A172 (cell line): ENCODE measurements at places on chromosomes 11 and 22.
A peak's percentile ranks its signal among the peaks of the same experiment; 100 is the strongest.

- DNase-seq, result no peak
Measured at GRCh38 chr22:24157822-24158135, 23.5 kb upstream of the SUSD2 start.

DNA sequence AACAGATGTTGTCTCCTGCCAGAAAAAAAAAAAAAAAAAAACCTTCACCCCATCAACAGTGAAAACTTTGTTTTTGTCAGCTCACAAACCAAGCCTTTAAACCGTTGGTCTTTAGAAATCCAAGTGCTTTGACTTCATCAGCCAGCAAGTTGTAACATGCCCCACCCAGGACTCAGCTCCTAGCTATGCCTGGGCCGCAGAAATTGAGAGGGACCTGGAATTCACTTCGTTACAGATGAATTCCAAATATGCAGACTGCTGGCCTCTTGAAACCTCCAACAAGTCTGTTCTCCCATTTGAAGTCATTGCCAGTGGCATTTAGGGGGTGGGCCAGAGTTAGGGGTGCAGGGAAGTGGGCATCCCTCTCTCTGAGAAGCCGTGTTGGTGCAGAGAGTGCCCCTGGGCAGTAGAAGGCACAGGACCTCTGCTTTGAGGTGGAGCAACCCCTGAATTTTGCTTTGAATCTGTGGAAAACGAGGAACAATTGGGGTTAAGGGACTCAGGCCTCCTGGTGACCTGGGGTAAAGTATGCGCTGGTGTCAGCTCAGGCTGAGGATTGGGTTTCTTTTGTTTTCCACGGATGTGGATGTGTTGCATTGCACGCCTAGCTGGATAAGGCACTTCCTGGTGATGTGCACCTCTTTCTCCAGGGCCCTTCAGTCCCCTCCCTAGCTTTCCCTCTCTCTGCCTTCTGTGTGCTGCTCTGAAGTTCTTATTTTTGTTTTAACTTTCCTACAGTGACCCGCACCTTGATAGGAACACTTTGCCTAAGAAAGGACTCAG lies 109.5 kb downstream of the DBX1 start:
- DNase-seq, result no peak

DNA sequence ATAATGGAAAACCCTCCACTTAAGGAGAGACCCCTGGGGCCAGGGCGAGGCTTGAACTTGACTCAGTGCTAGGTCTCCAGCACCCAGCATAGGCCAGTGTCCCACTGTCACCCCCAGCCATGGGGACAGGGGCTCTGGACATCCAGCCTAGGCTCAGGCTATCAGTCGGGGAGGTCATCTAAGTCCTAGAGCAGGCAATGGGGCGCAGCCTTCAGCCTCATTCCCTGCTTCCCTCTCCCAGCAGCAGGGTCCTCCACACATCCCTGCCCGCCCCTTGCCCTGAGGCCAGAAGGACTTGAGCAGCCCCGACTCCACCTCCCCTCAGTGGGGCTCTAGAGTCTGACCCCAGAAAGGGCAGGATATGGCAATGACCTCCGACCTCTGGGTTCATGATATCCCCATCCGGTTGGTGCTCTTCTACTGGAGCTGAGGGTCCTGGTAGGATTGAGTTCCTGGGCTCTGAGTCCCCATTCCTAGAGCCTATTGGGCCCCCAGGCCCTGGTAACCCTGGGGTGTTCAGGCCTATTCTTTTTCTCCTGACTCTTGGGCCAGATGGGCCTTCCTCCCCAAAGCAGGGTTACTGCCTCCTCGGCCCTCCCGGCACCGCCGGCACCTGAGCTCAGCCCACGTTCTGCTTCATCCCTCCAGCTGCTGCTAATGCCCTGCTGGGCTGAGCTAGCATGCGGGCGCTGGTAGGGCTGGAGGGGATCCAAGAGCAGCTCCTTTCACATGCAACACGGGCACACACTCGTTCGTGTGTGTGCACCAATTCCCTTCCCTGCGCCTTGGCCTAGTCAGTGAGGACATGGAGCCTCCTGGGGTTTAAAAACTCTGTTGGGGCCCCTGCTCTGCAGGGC lies 4.4 kb downstream of the CST6 start:
- no peak for DNase-seq

DNA sequence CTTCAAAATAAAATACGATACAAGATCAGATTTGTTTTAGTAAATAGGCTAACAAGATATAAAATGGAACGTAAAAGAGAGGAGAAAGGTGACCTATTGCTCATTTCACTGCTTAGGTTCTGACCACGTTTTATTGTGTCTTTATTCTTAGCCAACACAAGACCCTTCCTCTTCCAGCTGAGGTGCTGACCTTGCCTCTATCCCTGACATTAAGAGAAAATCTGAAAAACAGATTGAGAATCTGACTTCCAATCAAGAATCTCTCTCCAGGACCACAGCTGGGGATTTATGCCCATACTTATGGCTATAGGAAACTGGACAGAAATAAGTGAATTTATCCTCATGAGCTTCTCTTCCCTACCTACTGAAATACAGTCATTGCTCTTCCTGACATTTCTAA lies at the start of gene OR10A5:
TSS of gene OR10A5 (plus strand) at position 301 of the 400 bp plus-strand sequence. CDS start at position 301, 0 bp downstream.
- no peak for DNase-seq

- no peak for DNase-seq
Measured at GRCh38 chr11:131770801-131771200, 400.4 kb downstream of the NTM start.

- DNase-seq, result no peak
Measured at GRCh38 chr11:46485856-46486443, 94.4 kb upstream of the CHRM4 start.

DNA sequence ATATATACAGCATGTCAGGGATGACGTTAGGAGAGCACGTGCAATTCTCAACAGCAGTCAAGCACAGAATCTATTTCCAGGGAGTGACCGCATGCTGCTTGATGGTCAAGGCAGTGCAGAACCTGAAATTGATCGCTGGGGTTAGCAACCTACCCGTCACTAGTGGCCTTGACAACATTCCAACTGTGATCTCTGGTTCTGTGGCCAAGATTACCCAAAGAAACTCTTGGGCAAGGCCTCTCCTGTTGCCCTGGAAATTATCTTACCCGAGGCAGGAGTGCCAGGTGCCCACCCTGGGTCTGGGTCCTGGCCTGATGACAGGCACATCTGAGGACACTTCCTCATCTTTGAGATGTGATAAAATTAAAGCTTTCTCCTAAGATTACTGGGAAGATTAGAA lies 2.2 kb downstream of the TM7SF2 start:
- DNase-seq, result no peak

- no peak for DNase-seq
Measured at GRCh38 chr11:111362887-111363411, 16.1 kb downstream of the POU2AF1 start.

DNA sequence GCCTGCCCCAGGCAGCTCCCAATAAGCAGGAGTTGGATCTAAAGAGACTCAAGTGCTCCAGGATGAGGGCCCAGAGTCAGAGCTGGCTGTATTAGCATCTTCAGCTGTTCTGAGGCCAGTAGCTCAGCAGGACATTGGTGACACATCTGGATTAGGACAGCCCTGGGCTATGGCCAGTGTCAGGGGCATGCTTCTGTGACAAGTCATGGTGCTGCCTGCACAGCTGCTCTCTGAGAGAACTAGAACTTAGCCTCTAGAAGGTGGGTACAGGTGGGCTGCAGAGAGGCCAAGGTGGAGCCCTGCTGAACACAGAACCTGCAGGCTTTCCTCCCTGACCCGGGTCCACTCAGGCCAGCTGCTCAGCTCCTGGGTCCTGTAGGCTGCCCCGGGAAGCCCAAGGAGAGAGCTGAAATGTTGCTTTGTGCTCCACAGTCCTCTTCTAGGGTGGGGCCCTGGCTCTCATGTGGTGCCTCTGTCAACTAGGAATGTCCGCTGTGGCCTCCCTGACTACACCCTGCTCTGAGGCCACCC lies 426.9 kb downstream of the SOX6 start:
- no peak for DNase-seq

- no peak for DNase-seq
Measured at GRCh38 chr11:79382301-79383050, 58.4 kb downstream of the TENM4 start.

DNA sequence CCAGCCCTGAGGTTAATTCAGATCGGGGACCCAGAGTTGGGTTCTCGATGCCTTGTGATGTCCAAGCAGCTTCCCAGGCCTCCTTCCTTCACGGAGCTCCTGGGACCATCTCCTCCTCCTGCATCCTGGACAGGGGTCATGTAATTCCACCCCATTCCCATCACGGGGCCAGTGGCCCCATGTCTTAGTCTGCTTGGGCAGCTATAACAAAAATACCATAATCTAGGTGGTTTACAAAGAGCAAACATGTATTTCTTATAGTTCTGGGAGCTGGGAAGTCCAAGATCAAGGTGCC lies 41.7 kb upstream of the PRDM11 start:
- DNase-seq, result no peak

DNA sequence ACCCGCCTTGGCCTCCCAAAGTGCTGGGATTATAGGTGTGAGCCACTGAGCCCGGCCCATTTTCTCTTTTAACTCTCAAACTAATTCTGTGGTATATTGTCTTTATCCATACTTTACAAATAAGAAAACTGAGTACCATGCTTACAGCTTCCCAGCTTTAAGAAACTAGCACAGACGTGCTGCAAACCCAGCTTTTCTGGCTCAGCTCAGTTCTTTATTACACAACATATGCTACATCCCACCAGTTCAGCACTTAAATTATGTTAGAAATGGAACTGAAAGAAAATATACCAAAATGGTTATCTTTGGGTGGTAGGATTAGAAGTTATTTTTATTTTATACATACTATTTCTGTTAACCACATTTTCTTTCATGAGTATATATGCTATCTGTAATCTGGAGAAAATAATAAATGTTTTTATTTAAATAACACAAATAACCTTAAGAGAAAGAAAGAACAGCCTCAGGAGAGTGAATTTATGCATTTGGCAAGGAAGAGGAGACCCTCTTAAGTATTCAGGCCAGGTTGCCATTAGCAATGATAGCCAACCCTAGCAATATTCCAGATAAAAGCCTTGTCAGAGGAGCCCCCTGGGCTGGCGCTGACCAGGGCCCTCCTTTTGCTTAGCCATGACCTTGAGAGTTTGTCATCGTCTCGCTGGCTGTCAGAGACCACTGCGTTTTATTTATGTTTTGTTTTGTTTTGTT lies 33.8 kb downstream of the SLN start:
- no peak for DNase-seq

- DNase-seq, result peak; percentile 49
Measured at GRCh38 chr11:10294290-10294953, 403 bp upstream of the SBF2 start.

GRCh38 chr11:131146827-131147490 lies 223.5 kb upstream of the NTM start:
- no peak for DNase-seq

DNA sequence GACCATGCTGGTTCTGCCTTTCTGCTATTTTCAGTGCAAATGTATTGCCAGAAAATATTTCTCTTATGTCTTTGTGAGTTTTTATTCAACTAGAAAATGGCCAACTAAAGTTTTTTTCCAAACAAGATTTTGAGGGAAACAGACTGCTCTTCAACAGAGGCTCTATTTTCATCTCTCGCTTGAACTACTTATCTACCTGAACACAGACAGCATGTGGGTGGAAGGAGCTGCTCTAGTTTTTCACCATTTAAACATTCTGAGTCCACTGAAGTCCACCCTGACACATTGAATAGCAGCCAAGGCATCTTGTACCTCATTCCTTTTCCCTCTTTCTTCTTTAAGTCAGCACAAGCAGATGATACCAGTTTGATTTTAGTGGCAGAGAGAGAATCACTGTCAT lies 9.8 kb upstream of the OR9I1 start:
- DNase-seq, result no peak

GRCh38 chr22:43562843-43563242 lies 151.0 kb downstream of the MPPED1 start:
- no peak for DNase-seq

- DNase-seq, result peak; percentile 68
Measured at GRCh38 chr11:57792870-57793269, 31.3 kb downstream of the CTNND1 start.

GRCh38 chr11:24082860-24083259 lies 414.0 kb upstream of the LUZP2 start:
- DNase-seq, result no peak

GRCh38 chr11:135027461-135027860 lies 615.4 kb upstream of the B3GAT1 start:
- DNase-seq, result peak; percentile 26

- no peak for DNase-seq
Measured at GRCh38 chr11:72688929-72689328, 14.7 kb upstream of the PDE2A start.

DNA sequence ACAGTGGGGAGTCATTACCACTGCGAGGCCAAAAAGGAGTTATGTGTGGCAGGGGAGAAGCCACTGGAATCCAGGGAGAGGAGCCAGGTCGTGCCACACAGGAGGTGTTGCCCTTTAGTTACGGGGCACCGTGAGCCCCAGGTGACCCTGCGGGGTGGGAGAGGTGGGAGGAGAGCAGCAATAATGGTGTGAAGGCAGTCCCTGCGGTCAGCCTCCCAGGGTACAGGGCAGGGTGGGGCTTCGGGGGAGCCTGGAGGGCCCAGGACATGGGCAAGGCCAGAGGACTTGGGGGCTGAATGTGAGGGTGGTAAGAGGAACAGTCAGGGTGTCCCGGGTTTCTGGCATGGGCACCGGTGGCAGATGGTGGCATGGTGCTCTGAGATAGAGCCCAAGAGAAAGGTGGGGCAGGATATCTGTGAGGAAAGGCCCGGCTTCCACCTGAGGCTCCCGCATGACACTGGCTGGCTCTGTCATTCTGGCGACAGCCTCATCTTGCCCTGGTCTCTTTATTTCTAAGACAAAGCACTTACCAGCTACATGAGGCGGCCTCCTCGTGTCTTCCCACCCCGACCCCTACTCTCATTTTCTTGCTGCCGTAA lies 82.6 kb upstream of the LMO1 start:
- DNase-seq, result no peak

DNA sequence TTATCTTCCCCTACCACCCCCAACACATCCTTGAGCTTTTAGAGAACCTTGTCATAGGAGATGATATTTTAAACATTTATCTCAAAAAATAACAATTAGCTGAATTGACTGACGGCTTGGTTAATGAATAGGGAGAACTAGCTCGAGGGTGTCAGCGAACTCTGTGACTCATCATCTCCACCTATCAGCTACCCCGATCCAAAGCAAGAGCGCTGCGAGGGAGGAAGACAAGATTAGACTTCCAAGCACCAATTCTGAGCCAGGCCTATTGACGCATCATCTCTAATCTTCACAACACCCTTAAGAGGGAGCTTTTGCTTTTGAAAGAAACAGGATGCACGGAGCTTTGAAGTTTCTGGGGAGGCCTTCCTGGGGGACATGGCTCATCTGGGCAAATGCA lies 51.0 kb upstream of the GALNT18 start:
- DNase-seq, result no peak

DNA sequence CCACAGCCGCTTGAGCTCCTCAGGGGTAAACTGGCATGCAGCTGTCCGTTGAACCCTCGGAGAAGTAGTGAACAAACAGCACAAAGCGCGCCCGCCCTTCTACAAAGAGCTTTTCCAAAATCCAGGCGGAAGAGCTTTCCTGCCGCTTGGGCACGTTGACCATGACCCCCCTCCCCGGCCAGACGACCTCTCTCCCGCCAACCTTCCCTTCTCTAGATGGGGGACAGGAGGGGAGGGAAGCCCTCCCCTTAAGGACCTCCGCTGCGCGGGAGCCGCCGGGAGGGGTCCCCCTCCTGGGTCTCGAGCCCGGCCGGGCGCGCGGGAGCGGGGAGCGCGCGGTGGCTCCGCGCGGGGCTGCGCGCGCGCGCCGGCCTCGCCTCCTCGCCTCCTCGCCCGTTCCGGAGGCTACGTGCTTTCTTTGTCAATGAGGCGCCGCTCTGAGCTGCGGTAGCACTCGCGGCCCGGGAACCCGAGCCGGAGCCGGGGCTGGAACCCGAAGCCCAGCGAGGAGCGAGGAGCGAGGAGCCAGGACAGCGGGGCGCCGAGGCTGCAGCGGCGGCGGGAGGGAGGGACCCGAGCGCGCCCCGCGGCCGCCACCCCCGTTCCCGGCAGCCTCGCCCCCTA lies 118.6 kb downstream of the HIPK3 start:
- DNase-seq, result peak; percentile 16
